Uterus (tissue), 4 donors: ENCODE measurements at places on chromosomes 16 and 17. TPM values are rescaled to one million over a fixed set of nuclear protein-coding genes. Genes with fewer than 3 reads are reported as not detected.

ALDH3A1 gene
- 1.7 TPM for total RNA-seq

CASKIN1 gene
- not detected for total RNA-seq

TSNAXIP1 gene
- total RNA-seq = 4.9 TPM

KCTD2 gene
- total RNA-seq = 7.9 TPM

TBC1D3K gene
- not detected for total RNA-seq

- no peak for DNase-seq
Measured at GRCh38 chr17:55294042-55294751, 29.4 kb downstream of the HLF start.

DNA sequence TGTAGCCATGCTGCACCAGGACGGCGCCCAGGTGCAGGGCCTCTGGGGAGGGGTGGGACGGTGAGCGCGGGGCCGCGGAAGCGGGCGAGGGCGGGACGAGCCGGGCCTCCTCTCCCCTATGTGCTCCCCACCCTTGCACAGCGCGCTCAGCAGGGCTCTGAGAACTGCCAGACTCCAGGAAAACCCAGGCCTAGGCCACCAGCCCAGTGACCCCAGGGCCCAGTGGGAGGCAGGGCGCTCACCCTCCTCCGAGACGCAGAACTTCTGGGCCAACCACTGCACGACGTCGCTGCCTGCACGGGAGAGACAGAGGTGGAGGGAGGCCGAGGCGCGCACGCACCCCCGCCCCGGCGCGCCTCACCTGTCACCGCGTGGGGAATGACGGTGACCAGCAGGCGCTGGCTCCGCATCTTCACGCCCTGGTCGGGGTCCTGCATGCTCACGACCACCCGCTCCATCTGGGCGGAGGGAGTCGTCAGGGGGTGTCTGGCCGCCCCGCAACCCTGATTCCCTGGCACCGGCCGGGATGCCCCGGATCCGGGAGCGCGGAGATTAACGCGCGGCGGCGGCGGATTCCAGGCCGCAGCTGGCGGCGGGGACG is 603 bp downstream of the RGS11 start:
- no peak for DNase-seq

- no peak for DNase-seq
Measured at GRCh38 chr17:79325709-79326430, 251.2 kb downstream of the ENGASE start.

DNA sequence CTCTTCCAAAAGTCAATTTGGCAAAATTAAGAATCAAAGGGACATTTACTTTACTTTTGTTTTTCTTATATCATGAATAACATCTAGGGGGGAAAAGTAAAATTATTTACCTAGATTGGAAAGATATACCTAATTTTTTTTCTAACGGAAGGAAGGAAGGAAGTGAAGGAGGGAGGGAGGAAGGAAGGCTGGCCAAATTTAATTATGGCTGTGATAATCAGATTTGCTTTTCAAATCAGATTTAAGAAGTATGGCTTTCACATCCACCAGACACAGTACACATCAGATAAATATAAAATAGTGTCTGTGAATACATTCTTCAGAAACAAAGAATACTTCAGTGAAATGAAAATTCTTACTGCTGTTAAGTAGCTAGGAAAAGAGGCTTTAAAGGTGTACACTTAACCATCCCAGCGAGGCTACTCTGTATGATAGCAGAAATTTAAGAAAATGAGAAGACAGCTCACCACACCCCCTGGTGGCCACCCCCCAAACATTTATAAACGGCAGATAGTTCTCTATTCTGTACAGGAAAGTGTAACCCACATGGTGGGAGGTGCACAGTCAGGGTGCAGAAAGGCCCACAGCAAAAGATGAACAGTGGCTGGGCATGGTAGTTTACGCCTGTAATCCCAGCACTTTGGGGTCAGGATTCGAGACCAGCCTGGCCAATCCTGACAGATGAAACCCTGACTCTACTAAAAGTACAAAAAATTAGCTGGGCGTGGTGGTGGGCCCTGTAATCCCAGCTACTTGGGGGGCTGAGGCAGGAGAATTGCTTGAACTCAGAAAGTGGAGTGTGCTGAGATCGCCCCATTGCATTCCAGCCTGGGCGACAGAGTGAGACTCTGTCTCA is 150.8 kb downstream of the SSH2 start:
- DNase-seq = peak; percentile 82

GRCh38 chr17:50517011-50517410 is 8.8 kb downstream of the MYCBPAP start:
- no peak for DNase-seq

DNA sequence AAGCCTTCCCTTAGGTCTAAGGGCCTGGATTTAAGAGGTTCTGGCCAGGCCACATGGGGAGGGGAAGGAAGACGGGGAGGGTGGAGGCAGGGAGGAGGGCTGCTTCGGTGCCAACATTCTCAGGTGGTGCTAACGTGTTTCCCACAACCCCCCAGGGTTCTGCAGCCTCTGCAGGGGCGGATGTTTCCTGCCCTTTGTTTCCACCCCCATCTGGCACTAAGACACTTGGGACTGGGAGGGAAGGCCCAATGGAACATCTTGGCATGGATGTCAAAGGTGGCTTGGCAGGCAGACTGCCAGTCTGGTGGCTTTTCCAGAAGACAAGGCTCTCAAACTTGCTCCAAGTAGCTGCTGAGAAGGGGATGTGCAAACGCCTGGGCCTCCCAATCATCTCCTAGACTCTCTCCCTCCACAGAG is 12.7 kb downstream of the HIC1 start:
- peak; percentile 53 for DNase-seq

DNA sequence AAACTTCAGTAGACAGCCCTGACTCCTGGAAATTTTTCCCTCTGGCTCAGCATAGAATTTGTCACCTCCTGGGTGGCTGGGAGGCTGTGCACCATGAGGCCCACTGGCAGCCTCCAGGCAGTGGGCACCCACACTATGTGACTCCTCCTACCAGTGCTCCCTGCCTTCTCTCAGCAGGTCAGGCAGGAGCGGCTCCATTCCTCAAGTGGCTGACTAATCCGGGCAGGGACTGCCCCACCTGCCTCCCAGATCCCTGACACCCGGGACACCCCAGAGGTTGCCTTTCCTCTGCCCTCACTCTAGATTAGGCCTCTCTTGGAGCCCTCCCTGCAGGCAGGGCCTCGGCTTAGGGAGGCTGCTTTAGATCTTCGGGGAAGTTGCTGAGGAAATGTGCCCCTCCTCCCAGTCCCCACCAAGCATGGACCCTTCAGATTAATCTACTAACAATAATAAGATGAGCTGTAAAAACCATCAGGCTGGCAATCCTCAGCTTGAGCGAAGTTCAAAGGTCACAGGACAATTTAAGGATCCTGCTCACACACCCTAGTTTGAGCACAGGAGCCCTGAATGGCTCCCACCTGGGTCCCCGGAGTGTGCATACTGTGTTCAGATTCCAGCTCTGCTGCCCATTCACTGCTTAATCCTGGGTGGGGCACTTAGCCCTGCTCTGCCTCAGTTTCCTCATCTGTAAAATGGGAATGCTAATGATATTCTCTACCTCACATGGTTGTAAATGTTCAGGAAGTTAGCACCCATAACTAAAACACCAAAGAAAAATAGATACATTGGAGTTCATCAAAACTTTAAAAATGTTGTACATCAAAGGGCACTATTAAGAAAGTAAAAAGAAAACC is 10.0 kb upstream of the MYCBPAP start:
- DNase-seq = no peak

DNA sequence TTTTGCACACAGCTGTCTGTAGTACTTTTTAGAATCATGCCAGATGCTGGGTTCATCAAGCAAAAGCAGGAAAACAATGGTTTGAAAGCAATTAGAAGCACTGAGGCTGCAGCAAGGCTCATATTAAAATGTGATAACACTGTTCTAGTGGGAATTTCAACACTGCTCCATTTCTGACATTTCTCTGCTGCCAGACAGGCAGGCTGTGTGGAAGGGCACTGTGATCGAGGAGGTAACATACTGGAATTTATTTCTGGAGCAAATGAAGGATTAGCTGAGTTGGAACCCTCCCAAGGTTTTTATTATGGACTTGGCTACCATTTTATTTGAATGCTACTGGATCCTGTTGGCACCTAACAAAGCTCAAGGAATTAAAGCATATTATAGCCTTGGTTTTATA is 66.9 kb downstream of the SKAP1 start:
- DNase-seq = no peak

GRCh38 chr16:47065766-47066688 is 77.7 kb downstream of the NETO2 start:
- DNase-seq = no peak

- no peak for DNase-seq
Measured at GRCh38 chr16:75703306-75703705, 2.0 kb upstream of the DUXB start.

DNA sequence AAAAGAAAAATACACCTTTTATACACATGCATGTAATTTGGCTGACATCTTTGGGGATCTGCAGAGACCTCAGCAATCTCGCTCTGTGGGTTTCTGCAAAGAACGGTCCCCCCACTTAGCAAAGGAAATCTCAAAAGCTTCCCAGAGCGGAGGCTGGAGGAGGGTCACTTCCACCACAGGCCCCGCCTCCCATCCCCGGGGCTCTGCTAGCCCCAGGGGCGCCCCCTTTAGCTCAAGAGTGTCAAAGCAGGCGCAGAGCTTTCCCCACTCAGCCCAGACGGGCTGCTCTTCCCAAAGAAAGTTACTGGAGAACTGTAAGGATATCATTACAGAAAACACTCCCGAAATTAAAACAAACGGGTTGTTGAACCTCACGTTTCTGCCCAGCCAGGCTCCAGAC is 11.4 kb downstream of the SLC13A5 start:
- no peak for DNase-seq
